ENCODE measurements at places on chromosomes 3 and 15. TPM values are rescaled to one million over a fixed set of nuclear protein-coding genes. Genes with fewer than 3 reads are reported as not detected.

DNA sequence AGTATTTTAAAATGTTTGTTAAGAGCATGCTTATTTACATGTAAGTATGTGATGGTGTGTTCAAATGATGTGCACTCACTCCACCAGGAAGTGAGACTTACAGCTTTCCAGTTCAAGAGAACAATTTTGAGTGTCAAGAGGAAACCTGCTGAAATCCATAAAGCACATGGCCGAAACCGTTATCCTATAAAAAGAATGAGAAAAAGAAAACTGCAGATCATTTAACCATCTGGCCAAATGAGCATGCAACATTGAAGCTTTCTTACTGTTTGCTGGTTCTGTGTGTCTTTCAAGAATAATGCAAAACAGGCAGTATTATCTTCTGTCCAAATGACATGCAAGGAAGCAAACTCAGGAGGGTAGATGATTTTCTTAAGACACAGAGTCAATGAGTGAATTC lies 26.3 kb downstream of the GABRR3 start:
- no peak for DNase-seq

- DNase-seq = no peak
Measured at GRCh38 chr15:45401665-45402161, 23.4 kb upstream of the GATM start.

DNA sequence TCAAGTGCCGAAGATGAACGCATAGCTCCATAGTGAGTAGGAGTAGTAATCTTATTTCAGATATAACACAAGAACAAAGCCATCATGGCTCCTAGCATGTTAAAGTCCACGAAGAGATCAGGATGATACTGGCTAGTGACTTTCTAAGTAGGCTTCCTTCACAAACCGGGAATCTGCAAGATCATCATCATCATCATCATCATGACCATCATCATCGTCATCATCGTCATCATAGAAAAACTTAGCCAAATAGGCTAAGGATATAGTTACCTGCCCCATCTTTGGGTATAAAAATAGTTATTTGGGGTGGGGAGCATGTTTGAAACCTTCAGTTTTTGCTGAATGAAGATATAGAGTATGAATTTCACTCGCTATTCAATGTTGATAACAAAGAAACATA lies 57.9 kb downstream of the PYDC2 start:
- no peak for DNase-seq

GRCh38 chr3:58176827-58177489 lies 33.8 kb downstream of the DNASE1L3 start:
- no peak for DNase-seq

GRCh38 chr15:64911311-64912186 lies at the start of gene ANKDD1A:
ANKDD1A (plus strand) TSS chr15:64911902; CDS start chr15:64911931, 29 bp downstream.
- DNase-seq = no peak

DNA sequence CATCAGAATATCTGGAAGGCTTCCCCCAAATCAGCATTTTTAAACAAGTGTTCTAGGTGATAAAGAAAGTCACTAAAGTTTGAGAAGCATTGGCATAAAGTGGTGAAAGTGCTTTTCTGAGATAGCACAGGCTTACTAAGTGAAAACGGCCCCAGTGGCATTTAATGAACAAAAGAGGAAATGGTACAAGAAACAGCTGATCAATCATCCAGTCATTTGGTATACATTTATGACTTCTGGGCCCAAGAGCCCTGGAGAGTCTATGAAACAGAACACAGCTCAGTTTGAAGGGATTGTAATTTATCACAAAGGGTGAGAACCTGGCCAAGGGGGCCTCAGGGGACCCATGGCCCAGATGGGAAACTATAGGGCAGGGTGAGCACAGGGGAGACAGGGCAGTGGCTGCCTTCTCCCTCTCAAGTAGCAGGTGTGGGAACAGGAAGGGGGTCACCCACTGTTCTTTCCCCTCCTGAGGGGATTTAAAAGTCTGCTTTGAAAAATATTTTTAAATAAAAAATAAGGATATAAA lies 265.5 kb upstream of the ROPN1 start:
- DNase-seq = no peak

- DNase-seq = no peak
Measured at GRCh38 chr3:66527246-66527645, 26.4 kb upstream of the LRIG1 start.

Gene TRPM1
- not detected for total RNA-seq

DNA sequence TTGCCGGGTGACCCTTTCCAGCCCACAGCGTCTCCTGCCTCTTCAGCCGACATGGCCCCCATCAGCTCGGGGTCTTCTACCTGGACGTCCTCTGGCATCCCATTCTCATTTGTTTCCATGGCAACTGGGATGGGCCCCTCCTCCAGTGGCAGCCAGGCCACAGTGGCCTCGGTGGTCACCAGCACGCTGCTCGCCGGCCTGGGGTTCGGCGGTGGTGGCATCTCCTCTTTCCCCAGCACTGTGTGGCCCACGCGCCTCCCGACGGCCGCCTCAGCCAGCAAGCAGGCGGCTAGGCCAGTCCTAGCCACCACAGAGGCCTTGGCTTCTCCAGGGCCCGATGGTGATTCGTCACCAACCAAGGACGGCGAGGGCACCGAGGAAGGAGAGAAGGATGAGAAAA lies 170.2 kb downstream of the FEZF2 start:
- DNase-seq = no peak

DNA sequence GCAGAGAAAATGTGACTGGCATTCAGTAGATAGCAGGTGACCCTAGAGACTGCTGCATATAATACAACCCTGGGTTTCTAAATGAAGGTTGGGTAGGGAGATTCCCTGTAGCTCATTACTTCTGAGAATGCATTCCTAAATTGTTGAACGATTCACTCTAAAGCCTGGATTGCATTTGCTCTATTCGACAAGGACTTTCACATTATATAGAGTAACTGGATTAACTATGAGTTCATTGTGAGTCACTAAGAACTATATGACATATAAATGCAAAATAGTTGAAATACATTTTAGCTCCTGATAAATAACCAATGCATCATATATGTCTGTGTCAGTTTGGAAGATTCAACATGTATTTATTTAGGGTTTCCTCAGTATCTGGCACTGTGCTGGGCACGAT lies 294.7 kb upstream of the CCDC54 start:
- no peak for DNase-seq

Gene DLL4
- 0.31 TPM for total RNA-seq

DNA sequence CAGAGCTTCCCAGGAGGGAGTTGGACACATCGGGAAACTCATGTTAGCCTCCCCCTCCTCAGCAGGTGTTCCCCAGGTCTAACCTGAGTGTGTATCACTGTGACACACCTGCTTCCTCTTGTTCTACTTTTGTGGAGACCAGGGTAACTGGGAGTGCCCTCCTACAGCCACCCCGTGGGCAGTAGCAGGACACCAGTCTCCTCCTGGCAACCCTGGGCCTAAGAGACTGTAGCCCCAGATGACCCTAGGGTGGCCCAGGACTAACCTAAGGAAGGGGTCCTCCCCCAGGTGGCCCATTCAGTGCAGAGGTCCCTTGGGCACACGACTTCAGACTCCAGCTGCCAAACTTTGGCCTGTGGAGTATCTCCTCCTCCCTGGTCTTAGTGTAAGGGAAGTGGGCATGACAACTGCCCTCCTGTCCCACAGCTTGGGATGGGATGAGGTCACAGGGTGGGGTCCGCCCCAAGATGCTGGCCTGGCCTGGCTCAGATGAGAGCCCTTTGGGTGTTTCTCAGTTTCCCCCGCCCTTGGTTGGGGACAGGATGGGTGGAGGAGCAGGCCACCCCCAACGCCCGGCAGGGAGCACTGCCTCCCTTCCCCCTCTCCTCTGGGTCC lies 4.8 kb downstream of the CSK start:
- no peak for DNase-seq

DNA sequence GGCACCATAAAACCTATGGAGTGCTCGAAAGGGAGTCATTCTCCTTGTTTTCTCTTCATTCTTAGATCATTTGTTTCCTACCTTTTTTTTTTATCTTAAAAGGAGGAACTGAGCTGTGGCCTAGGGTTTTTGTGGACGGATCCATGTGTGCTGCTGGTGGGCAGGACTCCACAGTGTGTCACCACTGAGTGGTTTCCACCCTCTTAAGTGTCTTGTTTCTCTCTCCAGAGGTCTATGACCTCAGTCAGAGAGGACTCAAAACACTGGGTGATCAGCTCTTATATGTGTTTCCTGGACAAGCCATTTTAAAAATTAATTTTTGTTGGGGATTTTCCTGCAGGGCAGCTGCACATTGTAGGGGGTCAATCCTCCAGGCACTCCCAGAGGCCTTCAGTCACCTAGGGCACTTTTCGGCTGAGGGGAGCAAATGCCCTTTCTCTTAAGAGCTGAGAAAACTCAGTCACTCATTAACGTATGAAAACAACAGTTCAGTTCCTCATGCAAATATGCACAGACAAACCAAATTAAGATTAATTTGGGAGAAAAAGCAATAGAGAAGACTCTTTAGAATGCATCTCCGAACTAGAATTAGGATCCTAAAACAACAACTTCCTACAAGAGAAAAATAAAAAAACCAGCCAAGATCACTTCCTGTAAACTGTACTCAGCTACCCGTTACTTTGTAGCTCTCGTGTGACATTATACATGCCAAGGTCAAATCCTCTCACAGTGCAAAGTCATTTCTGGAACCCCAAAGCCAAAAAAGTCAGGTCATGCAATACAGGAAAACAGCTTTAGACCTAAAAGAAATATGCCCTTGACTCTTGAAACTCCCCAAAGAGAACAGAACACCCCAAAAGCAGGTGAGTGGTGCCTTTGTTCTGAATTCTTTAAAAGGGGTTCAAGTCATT lies 27.6 kb upstream of the FAM3D start:
- DNase-seq = no peak

- no peak for DNase-seq
Measured at GRCh38 chr15:26928051-26928450, 42.9 kb upstream of the GABRG3 start.

DNA sequence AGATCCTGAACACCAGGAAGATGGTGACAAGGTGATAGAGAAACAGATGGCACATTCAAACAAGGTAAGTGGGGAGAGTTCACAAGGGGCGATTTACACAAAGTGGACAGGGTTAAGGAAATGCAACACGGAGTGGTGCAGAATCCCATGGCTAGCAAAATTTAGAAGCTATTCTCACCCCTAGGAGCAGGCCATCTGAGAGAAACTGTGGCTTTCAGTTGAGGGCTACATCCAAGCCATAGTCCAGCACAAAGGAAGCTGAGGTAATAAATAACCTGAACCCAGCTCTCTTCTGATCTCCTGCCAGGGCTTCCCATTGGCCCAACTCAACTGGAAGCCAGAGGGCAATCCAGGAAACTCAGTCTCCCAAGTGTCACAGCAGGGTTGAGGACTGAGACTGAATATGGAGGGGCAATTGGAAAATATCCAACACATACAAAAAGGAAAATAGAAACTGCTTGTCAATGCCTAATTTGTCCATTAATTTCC lies 1.2 kb upstream of the ZNF445 start:
- no peak for DNase-seq

- no peak for DNase-seq
Measured at GRCh38 chr3:108320746-108321350, 24.5 kb downstream of the HHLA2 start.

Gene RBM5
- total RNA-seq = 86.6 TPM

Gene RCCD1
- total RNA-seq = 23.6 TPM

Gene C3orf52
- total RNA-seq = 12.6 TPM

- DNase-seq = no peak
Measured at GRCh38 chr3:45575386-45575923, 19.1 kb upstream of the LIMD1 start.

DNA sequence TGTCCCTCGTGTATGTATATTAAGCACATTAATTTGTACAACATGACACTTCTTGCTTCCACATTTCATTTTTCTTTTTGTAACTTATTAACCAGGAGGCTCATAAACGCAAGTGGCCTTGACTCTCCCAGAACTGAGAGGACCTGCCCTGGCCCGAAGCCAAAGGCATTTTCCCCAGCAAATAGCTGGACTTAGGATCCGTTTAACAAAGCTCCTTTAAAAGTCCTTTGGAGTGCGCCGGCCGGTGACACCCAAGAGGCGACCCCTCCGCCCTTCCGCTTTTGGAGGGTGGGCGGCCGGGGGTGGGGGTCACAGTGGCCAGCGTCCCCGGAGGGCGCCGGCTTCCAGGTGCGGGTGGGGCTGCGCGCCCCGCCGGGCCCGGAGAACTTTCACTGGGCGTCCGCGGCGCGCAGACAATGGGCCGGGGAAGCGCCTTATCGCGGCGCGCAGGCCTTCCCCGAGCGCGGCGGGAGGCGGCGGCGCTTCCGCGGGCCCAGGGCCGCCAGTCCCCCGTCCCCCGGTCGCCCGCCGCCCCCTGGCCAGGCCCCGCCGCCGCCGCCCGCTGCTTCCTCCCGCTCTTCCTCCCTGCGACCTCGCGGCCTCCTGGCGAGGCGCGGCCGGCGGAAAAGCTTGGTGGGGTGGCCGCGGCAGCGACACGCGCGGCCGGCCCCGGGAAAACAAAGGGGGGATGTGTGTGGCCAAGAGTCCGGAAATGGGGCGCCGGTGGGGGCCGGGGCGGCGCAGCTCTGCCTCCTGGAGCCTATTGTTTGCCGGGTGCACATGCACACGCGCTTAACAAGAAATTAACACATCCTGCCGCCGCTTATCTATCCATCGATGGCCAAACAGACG lies 613.4 kb downstream of the MCTP2 start:
- no peak for DNase-seq

Gene SLC28A1
- total RNA-seq = not detected

Gene PARP15
- 0.21 TPM for total RNA-seq

Gene CFAP100
- total RNA-seq = not detected

Gene CELSR3
- total RNA-seq = 7.7 TPM

GRCh38 chr3:194570235-194570634 lies 63.0 kb downstream of the TMEM44 start:
- no peak for DNase-seq

Gene PDCD6IP
- 205 TPM for total RNA-seq

GRCh38 chr3:30471066-30471465 lies 135.3 kb upstream of the TGFBR2 start:
- DNase-seq = no peak

- no peak for DNase-seq
Measured at GRCh38 chr15:45606841-45607240, 19.7 kb downstream of the BLOC1S6 start.

GRCh38 chr15:97114900-97115760 lies 784.6 kb downstream of the NR2F2 start:
- DNase-seq = no peak

GRCh38 chr3:49602049-49602554 lies 47.8 kb downstream of the BSN start:
- no peak for DNase-seq

- no peak for DNase-seq
Measured at GRCh38 chr15:91238644-91239425, 138.8 kb downstream of the SV2B start.

- no peak for DNase-seq
Measured at GRCh38 chr3:19596408-19596807, 337.6 kb downstream of the EFHB start.

Gene CCR8
- total RNA-seq = not detected

DNA sequence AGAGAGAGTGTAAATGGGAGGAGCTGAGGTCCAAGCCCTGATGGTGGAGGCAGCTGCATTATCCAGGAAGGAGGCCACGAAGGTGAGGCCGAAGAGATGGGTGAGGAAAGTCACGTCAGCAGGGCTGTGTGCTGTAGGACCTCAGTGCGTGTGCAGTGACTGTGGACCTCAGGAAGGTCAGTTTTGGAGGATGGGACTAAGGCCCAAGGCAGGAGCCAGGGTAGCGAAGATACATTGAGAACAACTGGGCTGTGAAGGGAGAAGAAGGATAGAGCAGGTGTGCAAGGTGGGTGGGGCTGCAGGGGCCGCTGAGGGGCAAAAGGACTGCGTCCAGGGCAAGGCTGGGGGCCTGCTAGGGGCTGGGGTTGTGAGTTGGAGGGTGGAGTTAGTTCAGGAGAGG lies 4.9 kb downstream of the KLHL40 start:
- no peak for DNase-seq
